Esophagus squamous epithelium (tissue), 5 donors: ENCODE measurements at places on chromosomes 16 and 17.

- DNase-seq, result no peak
Observed at GRCh38 chr17:35849469-35850348, 19.0 kb downstream of the HEATR9 start.

- no peak for DNase-seq
Observed at GRCh38 chr17:69246726-69247375, 18.2 kb upstream of the ABCA10 start.

GRCh38 chr16:88363239-88363891 is 19.4 kb upstream of the ZNF469 start:
- no peak for DNase-seq

DNA sequence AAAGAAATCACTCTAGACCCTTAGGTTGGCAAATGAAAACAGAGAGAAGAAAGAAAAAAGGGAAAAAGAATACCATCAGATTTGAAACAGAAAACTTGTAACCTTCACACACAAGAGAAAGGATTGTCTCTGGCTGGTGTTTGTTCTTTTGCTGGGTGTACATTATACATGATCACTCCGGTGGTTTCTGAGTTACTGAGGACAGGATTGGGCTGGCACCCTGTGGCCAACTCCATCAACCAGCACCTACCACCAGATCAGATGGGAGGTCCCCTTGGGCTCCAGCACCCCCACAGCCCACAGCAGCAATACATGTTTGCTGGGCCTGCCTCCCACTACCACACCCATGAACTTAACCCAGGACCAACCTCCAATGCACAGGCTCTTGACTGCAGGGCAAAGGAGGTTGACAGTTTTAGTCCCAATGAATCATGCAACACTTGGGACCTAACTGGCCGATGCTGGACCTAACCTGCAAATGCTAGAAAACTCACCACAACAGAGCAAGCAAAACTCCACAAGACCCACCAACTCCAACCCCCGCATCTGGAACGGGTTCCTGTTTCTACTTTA is 308.3 kb downstream of the SOX9 start:
- no peak for DNase-seq

DNA sequence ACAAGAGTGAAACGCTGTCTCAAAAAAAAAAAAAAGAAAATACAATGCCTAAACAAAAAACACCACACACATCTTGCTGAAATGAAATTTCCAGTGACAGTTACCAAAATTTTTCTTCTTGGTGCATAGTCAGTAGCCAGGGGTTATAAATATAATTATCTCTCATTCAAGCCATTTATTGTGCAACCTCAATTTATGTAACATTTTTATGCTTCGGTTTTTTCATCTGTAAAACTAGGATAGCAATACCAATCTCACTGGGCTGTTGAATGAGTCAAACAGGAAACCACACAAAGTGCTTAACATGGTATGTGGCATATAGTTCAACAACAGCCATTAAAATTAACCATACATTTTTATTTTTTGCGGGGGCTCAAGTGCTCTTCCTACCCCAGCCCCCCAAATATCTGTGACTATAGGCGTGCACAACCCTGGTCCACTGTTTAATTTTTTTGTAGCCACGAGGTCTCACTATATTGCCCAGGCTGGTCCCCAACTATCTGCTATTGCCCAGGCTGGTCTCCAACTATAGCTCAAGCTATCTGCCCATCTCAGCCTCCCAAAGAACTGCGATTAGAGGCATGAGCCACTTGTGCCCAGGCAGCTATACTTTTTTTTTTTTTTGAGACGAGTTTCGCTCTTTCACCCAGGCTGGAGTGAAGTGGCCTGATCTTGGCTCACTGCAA is 2.6 kb downstream of the COG4 start:
- no peak for DNase-seq

- no peak for DNase-seq
Observed at GRCh38 chr16:54931120-54932014, 702 bp downstream of the IRX5 start.
